Esophagus squamous epithelium (tissue), 5 donors: ENCODE measurements at places on chromosomes 4 and X.

- no peak for DNase-seq
These were observed 29.7 kb upstream of the PPP2R2C start for GRCh38 chr4:6502147-6502546.

- DNase-seq, result no peak
These were observed 486.7 kb upstream of the MAGEB2 start for GRCh38 chrX:29728639-29729038.

DNA sequence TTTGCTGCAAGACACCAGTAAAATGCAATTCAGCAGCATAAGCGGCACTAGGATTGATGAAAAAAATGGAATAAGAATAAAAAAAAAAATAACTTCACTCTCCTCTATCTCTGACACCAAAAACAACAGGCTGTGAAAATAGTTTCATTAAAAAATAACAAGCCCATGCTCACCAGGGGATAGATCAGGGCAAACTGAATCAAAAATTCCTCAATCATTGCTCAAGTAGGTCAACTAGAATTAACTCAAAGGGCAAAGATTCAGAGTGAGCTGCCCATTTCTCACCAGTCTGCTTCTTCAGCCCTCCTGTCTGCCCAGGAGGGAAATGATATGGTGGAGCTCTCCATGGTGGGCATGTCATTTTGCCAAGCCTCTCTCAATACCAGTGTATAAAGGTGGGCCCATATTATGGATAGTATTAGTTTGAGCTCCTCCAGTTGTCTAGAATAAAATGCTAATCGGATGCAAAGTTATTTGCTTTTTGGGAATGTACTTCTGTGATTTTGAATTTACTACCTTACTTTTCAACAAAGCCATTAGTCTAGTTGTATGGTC, 153.9 kb downstream of the UNC5C start:
- no peak for DNase-seq

- DNase-seq, result no peak
These were observed 138.3 kb upstream of the USP38 start for GRCh38 chr4:143046454-143046853.
